ENCODE measurements at places on chromosomes 13 and 19. TPM values are rescaled to one million over a fixed set of nuclear protein-coding genes. Genes with fewer than 3 reads are reported as not detected.

CATSPERD gene
- total RNA-seq, result not detected

CCDC9 gene
- 3.2 TPM for total RNA-seq

NOVA2 gene
- not detected for total RNA-seq

SLC1A5 gene
- 172 TPM for total RNA-seq

ADGRE2 gene
- 0.48 TPM for total RNA-seq

ZNF85 gene
- total RNA-seq, result 2.2 TPM

RUBCNL gene
- total RNA-seq, result not detected

SLC25A42 gene
- 1.4 TPM for total RNA-seq

CPB2 gene
- total RNA-seq, result under 0.01 TPM

COX6B1 gene
- total RNA-seq, result 377 TPM

PSG7 gene
- not detected for total RNA-seq

MYPOP gene
- total RNA-seq, result 1.7 TPM

FARP1 gene
- 19.5 TPM for total RNA-seq

ERF gene
- total RNA-seq, result 20.2 TPM

ZNF701 gene
- total RNA-seq, result 14.7 TPM

PLK5 gene
- not detected for total RNA-seq

RTBDN gene
- total RNA-seq, result not detected

ATG4D gene
- 58.4 TPM for total RNA-seq

LHFPL6 gene
- total RNA-seq, result 2.1 TPM

LCP1 gene
- total RNA-seq, result 13.7 TPM

EEF1AKMT1 gene
- total RNA-seq, result 5.3 TPM

ZNF429 gene
- total RNA-seq, result 6.6 TPM

AP1M2 gene
- 130 TPM for total RNA-seq

SIGLEC10 gene
- not detected for total RNA-seq

GNA15 gene
- 207 TPM for total RNA-seq

RNF225 gene
- 3.0 TPM for total RNA-seq

ZNF90 gene
- total RNA-seq, result 1.2 TPM

ATXN8OS gene
- not detected for total RNA-seq

C19orf67 gene
- 0.48 TPM for total RNA-seq

KLK12 gene
- not detected for total RNA-seq

BBC3 gene
- 14.5 TPM for total RNA-seq

POLR1G gene
- 23.9 TPM for total RNA-seq

RNF113B gene
- not detected for total RNA-seq

CARM1 gene
- total RNA-seq, result 15.8 TPM

CGB3 gene
- not detected for total RNA-seq

ZNF443 gene
- total RNA-seq, result 3.0 TPM

FFAR1 gene
- not detected for total RNA-seq

CGB8 gene
- not detected for total RNA-seq

ZNF541 gene
- total RNA-seq, result not detected

PCDH9 gene
- total RNA-seq, result 0.24 TPM

SERPINE3 gene
- not detected for total RNA-seq

S1PR5 gene
- 10.4 TPM for total RNA-seq

UGGT2 gene
- total RNA-seq, result 26.6 TPM

FXYD7 gene
- total RNA-seq, result not detected

ZMYM2 gene
- total RNA-seq, result 50.4 TPM

CASP14 gene
- 0.72 TPM for total RNA-seq

MICU2 gene
- 59.5 TPM for total RNA-seq

PRR19 gene
- under 0.01 TPM for total RNA-seq

GAS6 gene
- total RNA-seq, result 130 TPM

C1QTNF9B gene
- not detected for total RNA-seq

ZNF418 gene
- total RNA-seq, result 5.1 TPM

CYP2A13 gene
- not detected for total RNA-seq

PET100 gene
- 6.0 TPM for total RNA-seq

ZNF439 gene
- 1.3 TPM for total RNA-seq

Measured in tracheal epithelial cell (primary cell).